Stimulated activated CD8-positive, alpha-beta memory T cell treated with anti-CD3 and anti-CD28 coated beads, Interleukin-15, amount 100 ng/mL, for 24 hours (primary cell): ENCODE measurements at places on chromosomes 2 and 18.
A peak's percentile ranks its signal among the peaks of the same experiment; 100 is the strongest.

DNA sequence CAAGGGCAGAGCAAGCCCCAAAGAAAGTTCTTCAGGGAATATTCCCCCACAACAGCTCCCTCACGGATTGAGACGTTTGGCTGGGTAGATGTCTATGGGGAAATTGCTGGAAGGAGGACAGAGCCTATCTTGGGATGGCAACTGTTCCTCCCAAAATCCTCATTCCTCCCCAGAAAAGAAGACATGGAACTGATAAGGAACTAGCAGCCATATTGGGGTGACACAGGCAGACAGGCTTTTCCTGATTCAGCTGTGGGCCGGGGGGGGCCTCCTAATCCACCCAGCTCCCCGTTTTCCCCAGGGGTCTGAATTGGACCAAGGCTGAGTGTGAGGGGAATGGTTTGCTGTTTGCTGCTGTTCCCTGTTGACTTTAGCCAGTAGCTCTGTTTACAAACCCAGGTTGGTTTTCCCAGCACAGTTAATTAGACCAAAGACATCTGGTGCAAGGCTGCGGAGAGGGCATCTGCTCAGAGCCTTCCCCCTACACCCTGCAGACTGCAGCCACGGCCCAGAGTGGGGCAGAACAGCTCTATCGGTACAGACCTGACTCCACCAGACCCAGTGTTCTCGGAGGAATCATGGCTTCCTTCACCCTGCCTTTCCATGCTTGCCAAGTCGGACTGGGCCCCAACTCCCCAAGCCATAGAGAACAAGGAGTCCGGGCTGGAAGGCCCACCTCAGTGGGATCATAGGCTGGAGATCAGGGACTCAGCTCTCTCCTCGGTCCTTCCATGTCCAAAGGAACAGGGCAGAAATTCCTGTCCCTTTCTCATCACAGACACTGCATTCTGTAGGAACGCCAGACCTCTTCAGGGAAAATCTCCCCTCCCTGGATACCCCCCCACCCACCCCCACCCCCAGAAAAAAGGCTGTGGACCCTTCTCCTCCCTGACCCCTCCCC is 1.7 kb upstream of the PKDCC start:
- no peak for DNase-seq

- no peak for DNase-seq
These were observed 2.5 kb downstream of the CYP1B1 start for GRCh38 chr2:38073211-38074057.

DNA sequence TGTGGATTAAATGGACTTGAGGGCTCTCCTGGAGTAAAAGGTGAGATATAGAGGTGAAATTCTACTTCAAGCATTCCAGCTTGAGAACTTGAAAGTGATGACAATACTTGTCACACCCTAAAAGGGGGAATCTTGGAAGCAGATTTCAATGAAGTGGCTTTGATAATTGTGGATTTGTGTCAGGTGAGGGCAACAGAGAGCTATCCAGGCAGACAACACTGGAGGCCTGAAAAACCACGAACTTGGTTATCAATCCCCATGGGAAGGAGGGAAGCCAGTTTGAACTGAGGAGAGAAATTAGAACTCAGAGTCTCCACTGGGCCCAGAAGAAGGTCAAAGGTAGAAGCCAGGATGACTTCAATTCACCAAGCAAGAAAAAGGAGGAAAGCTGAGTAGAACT is 263.9 kb downstream of the FIGN start:
- DNase-seq = no peak

GRCh38 chr18:77550625-77551024 is 301.0 kb downstream of the GALR1 start:
- no peak for DNase-seq

DNA sequence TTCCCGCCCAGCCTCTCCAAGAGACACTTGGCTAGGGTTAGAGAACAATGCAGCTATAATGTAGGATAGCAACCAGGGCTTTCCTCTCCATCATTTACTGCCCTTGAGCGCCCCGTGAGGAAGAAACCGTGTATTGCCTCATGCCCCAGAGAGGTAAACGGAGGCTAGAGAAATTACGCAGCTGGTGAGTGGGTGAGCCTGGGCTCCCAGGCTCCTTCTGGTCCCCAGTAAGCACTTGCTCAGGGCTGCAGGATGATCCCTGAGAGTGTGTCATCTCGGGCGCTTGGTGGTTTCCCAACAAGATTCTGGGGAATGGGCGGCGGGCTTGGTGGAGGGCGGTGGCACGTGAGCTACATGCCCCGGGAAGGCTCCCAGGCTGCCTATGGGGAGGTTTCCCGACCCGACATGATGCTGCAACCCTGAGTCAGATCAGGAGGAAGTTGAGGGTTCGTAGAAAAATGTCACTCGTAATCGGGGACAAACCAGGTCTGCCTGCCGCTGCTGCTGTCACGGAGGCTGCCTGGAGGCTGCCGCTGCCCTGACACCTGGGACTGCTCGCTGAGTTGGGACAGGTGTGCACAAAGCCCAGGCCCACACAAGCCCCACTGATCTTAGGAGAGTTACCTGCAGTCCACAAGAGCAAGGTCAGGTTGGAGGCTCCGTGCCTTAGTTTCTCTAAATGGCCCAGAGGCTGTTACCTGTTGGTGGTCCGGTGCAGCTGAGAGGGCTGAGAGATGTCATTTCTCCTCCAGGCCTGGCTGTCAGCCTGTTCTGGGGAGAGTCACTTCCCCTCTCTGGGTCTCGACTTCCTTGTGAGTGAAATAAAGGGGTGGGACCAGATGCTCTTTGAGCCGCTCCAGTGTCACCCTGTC is at the start of gene GPR55:
TSS of gene GPR55 (minus strand) at position 773 of the 872 bp plus-strand sequence. CDS start 14,280 bp downstream, outside the sequence.
- DNase-seq = no peak

DNA sequence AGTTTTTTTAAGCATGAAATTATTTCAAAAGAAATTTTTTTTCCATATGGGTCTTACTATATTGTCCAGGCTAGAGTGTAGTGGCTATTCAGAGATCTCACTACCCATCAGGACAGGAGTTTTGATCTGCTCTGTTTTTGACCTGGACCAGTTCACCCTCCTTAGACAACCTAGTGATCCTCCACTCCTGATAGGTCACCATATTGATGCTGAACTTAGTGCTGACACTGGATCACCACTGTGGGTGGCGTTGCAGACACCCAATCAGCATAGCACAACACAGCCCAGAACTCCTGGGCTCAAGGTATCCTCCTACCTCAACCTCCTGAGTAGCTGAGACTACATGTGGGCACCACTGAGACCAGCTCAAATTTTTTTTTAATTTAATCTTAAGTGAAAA is 8.2 kb downstream of the OLA1 start:
- DNase-seq = no peak

DNA sequence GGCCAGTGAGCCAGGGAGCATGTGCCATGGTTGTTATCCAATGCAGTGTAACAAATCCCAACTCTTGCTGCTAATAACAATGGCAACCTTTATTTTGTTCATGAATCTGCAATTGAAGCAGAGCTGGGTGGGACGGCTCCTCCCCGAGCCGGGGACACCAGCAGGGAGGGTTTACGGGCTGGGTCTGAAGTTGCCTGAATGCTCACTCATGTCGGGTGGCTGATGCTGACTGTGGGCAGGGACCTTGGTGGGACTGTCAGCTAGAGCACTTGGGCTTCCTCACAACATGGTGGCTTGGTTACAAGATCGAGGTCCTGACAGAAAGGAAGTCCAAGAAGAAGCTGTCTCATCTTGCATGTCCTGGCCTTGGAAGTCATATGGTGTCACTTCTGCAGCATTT is 264.5 kb downstream of the NDUFA10 start:
- DNase-seq = no peak

DNA sequence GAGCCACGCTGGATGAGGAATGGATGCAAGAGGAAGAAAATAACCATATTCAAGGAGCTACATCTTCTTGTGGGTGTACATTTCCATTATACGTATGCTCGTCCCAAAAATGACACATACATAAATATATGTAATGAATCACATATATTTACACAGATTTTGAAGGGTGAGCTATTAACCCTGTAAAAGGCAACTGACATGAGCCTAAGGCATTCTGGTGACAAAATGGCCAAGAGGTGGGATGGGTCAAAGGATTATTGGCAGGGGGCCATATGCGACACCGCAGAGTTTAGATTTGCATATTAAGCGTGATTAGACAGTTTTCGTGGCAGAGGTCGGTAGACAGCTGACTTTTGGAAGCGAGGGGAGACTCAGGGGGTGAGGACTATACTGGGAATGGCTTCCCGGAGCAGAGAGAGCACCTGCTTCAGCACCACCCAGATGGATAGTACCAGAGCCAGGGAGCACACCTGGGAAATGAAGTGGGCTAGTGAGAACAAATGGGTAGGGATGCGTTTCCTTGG is 431 bp upstream of the CNRIP1 start:
- no peak for DNase-seq

- DNase-seq = no peak
These were observed 138.2 kb upstream of the NFATC1 start for GRCh38 chr18:79257480-79257879.

DNA sequence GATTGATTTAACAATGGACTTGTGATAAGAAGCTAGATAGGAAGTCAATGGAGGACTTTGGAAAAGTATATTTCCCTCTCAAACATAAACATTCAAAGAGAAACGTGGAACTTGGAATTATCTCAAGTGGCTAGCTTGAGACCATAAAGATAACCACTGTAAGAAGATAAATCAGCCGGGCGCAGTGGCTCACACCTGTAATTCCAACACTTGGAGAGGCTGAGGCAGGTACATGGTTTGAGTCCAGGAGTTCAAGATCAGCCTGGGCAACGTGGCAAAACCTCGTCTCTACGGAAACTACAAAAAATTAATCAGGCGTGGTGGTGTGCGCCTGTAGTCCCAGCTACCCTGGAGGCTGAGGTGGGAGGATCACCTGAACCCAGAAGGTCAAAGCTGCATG is 405.9 kb upstream of the ACVR2A start:
- DNase-seq = no peak

DNA sequence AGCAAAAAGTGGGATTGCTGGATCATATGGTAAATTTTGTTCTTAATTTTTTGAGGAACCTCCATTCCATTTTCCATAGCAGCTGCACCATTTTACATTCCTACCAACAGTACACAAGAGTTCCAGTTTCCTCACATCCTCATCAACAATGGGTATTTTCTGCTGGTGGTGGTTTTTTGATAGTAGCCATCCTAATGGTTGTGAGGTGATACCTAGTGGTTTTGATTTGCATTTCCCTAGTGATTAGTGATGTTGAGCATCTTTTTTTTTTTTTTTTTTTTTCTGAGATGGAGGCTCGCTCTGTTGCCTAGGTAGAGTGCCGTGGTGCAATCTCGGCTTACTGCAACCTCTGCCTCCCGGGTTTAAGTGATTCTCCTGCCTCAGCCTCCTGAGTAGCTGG is 30.5 kb downstream of the METTL21A start:
- DNase-seq = no peak

- peak; percentile 2 for DNase-seq
These were observed 448 bp downstream of the IMPA2 start for GRCh38 chr18:11981543-11982366.

- DNase-seq = no peak
These were observed 179.0 kb upstream of the DTNA start for GRCh38 chr18:34531110-34531509.

DNA sequence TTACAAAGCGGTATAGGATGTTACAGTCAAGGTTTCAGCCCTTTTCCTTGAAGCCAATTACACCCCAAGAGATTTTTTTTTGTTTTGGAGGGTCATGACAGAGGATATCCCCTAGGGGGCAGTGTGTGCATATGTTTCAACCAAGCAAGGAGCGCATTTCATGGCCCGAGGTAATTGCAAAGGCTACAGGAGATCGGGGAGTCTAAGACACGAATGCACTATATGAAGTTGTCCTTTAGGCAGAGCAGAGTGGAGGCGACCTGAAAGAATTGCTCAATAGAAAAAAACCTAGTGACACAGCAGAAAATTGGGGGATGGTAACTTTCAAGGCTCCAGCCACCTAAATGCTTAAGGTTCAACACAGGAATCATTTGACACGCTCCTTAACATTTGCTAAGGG is 219.8 kb upstream of the PARD3B start:
- DNase-seq = no peak

DNA sequence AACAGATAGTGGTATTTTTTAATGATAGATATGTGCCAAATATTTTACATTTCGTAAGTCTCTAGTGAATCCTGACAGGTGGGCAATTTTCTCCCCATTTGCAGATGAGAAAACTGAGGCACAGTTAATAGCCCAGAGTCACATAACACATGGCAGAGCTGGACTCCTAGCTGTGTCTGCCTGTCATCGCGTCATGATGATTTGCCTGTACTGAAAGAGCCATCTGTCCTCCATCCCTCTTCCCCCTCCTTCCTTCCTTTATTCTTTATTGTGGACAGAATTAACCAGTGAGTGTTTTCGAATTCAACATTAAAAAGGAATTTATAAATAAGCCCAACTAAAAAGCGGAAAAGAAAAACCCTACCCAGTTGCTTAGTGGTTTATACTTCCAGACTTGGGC is 3.2 kb downstream of the DNAJB2 start:
- DNase-seq = no peak

GRCh38 chr2:10306901-10307463 is 4.3 kb downstream of the HPCAL1 start:
- no peak for DNase-seq

DNA sequence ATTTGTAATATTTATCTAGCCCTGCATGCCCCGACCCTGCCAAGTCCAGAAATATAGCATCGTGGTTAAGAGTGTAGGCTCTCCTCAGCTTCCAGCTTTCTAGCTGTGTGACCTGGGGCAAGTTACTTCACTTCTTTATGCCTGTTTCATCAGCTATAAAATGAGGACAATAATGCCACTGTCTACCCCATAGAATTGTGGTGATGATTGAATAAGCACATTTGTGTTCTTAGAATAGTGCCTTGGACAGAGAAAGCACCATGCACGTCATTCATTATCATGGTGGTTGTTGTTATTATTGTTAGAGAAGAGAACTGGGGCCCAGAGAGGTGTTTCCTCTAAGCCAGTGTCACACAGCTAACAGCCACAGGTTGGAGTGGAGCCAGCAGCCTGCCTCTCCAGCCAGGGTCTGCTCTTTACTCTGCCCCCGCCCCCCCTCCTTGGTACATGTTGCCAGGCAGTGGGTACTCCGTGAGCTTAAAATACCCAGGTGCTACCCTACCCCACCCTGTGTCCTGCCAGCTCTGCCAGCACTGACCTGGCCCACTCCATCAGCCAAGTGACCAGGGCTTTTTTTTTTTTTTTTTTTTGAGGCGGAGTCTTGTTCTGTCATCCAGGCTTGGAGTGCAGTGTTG is 202.1 kb downstream of the CTIF start:
- DNase-seq = no peak

DNA sequence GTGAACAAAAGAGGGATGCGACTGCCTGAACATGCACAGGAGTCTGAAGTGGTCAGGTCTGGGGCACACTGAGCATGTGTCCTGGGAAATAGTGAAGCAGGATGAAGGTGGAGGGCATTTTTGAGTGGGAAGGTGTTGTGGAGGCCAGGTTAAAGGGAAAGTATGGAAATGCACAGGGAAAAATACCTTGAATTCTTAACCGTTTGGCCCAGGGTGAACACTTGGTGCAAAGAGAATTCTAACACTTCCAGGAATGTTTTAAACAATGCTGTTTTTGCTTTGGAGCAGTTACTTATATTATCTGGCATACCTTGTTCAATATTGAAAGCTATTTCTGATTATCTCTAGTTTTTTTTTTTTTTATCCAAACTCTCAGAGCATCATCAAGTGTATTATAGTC is 623.5 kb downstream of the DCC start:
- no peak for DNase-seq
